Activated CD8-positive, alpha-beta T cell treated with anti-CD3 and anti-CD28 coated beads, Interleukin-2, amount 10 ng/mL, durations not matched to agents 7 days and 5 days (primary cell): ENCODE measurements at places on chromosomes 4 and X. TPM values are rescaled to one million over a fixed set of nuclear protein-coding genes. Genes with fewer than 3 reads are reported as not detected.

DNA sequence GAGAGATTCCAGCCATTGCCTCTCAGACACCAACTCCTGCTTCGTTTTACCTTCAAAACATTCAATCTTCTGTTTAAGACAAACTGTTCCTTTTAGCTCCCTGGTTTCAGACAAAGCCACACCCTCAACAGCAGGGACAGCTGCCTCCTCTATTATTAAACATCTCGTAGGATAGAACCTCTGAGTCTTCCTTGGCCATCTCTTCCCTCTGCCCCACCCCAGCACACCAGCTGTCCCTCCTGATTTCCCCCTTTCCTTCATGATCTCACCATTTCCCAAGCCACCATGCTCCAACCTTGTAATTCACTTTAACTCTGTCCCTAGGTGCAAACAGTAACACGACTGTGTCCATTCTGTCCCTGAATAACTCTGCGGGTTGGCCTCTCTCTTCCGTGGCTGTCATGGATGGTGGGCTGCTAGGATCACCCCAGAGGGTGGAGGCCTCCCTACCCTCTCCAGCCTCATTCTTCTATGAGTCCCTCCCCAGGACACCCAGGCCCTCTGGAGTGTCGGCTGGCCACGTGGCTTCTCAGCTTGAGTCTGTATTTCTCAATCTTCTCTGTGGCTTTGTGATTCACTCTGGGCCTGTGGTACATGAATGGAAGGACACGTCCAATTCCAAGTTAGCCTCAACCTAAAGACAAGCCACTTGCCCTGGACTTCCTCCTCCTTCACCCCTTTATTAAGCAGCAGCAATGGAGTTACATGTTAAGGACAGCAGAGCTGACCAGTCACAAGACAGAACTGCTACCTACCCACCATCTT lies 349.9 kb downstream of the FBXW7 start:
- no peak for DNase-seq

- no peak for DNase-seq
These were observed 791.7 kb upstream of the AGA start for GRCh38 chr4:178233906-178234305.

ZNF330 gene
- 42.7 TPM for total RNA-seq

THAP6 gene
- 16.1 TPM for total RNA-seq

DGAT2L6 gene
- total RNA-seq, result not detected
